ENCODE measurements at places on chromosomes 5 and 9. TPM values are rescaled to one million over a fixed set of nuclear protein-coding genes. Genes with fewer than 3 reads are reported as not detected.

TCERG1 gene
- total RNA-seq = 67.3 TPM

DRD1 gene
- not detected for total RNA-seq

FGD3 gene
- 3.7 TPM for total RNA-seq

ZNF483 gene
- total RNA-seq = 20.3 TPM

SSNA1 gene
- 122 TPM for total RNA-seq

IGFBPL1 gene
- total RNA-seq = not detected

CCNJL gene
- 1.8 TPM for total RNA-seq

All from sigmoid colon (tissue), 7 donors.